IMR-90 (cell line): ENCODE measurements at places on chromosomes 5 and 9. TPM values are rescaled to one million over a fixed set of nuclear protein-coding genes. Genes with fewer than 3 reads are reported as not detected.

Gene TLX3
- total RNA-seq, result not detected in 2 replicates

DNA sequence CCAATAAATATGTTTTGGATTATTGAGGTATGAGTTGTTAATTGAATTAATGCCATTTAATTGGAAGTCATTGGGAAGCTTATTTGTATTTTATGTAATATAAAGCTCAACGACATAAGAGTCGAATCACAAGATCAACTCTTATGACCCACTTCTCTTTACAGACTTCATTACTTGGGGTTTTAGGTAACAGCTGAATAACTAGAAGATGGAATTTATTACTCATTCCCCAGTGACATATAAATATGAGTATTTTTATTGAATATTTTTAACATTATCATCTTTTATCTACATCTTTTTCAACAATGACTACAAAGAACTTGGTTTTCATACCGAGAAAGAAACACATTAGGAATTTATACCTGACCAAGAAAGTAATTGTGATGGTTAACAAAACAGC is 21.1 kb downstream of the HMGCR start:
- no peak for DNase-seq

GRCh38 chr5:112772124-112772523 is 34.4 kb downstream of the APC start:
- DNase-seq, result peak; percentile 50

- peak; percentile 96 for DNase-seq
Measured at GRCh38 chr9:129641750-129642585, at the start of gene ASB6. ASB6 (minus strand) TSS chr9:129642151; CDS start chr9:129641999, 152 bp downstream.

GRCh38 chr5:39948867-39949468 is 524.2 kb upstream of the DAB2 start:
- peak; percentile 76 for DNase-seq
